NCI-H2081 treated with DMSO at 0.1 percent for 48 hours (cell line): ENCODE measurements at places on chromosomes 4 and X.

DNA sequence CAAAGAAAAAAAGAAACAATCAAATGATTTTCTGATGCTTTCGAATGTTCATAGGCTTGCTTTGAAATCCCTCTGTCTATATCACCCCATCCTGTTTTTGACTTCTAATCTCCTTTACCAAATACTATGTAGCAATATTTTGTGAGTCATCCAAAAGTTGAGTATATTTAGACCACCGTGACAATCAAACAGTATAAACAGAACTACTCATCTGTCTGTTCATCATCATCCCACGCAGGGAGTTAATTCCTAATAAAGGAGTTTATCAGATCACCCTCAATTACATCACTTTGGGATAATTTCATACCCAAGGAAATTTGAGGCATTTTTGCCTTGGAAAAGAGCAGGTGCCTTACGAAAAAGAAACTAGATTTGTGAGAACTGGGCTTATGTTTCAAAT, 212.9 kb downstream of the CBR4 start:
- no peak for DNase-seq

- no peak for DNase-seq
Observed at GRCh38 chrX:95367286-95367685, 1317.4 kb upstream of the DIAPH2 start.

- DNase-seq = peak; percentile 49
Observed at GRCh38 chr4:113394730-113395530, 345.5 kb downstream of the ANK2 start.

DNA sequence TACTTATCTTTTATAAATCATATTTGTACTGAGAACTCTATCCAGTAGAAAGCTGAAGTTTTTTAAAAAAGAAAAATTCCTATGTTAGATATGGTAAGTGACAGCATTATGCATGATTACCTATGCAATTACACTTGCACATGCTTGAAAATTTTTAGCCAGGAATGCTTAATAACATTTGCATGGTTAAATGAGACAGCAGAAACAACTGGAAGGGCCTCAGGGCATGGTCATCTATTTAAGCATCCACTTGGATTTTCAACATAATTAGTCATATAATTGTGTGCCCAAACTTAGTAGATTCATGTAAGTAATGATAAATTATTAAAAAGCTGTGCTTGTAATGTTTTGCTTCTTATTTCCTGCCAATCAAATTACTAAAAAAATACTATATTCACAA, 151.9 kb downstream of the TTC29 start:
- no peak for DNase-seq

DNA sequence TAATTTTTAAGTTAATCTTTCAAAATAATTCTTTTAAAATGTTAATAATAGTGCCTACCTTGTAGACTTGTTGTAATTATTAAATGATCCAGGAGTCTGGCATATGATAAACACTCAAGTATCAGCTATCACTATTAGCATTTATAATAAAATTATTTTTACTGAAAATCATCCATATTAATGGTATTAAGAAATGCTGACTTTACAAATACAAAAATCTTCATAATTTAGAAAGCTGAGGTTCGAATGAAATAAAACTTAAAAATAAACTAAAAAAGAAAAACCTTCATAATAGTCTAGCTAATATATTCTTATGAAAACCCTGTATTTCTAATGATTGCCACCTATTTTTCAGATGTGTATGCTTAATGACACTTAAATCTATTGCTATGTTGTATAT, 5.2 kb downstream of the MGARP start:
- no peak for DNase-seq

GRCh38 chrX:123271902-123272301, 87.8 kb downstream of the GRIA3 start:
- no peak for DNase-seq

- DNase-seq = no peak
Observed at GRCh38 chr4:15025693-15026092, 23.4 kb downstream of the CPEB2 start.

DNA sequence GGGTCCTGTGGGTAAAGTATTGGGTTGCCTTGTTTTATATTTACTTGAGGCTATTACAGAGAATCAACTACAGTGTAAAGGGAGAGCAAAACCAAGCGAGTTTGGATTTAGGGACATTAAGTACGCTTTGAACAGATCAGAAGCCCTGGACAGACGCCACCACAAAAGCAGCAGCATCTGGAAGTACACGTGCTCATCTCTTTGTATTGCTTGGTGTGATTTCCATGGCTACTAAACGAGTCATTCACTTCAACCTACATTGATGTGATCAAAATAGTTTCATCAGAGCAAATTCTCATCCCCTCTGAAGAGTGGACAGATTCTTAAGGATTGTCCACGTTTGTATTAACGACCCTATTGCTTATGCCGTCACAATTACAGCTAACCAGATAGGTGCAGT, 85.1 kb downstream of the SORBS2 start:
- DNase-seq = no peak

- no peak for DNase-seq
Observed at GRCh38 chr4:8852118-8852704, 19.4 kb downstream of the HMX1 start.

- DNase-seq = no peak
Observed at GRCh38 chrX:40685362-40685918, 38.1 kb upstream of the CXorf38 start.

- DNase-seq = no peak
Observed at GRCh38 chr4:155578219-155578618, 88.4 kb upstream of the GUCY1A1 start.

- DNase-seq = no peak
Observed at GRCh38 chrX:112896051-112896450, 55.4 kb upstream of the AMOT start.

DNA sequence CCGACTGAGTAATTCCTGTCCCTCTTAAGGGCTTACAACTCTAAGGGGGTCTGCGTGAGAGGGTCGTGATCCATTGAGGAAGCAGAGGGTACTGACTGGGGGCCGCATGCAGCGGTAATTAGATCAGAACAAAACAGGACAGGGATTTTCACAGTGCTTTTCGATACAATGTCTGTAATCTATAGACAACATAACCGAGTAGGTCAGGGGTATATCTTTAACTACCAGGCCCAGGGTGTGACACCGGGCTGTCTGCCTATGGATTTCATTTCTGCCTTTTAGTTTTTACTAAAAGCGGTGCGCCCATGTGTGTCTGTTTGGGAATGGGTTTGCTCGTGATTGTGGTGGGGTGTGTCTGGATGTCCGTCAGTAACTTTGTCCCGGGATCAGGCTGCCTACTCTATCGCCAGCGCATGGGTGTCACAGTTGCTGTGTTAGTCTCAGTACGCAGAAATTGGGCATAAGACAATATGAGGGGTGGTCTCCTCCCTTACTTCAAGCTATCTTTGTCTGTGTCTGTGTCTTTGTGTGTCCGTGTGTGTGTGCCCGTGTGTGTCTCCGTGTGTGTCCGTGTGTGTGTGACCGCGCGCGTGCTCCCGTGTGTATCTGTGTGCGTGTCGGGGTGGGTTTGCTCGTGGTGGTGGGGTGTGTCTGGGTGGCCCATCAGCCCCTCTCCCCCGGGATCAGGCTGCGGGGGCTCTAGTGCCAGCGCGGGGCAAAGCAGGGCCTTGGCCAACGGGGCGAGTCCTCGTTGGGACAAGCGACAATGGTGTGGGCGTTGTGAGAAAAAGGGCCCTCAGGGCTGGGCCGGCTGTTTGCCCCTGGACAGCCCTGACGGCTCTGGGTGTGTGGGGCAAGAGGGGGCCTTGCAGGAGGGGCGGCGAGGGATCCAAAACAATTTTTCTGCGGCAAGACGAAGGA, 10.4 kb downstream of the FRG2 start:
- no peak for DNase-seq

DNA sequence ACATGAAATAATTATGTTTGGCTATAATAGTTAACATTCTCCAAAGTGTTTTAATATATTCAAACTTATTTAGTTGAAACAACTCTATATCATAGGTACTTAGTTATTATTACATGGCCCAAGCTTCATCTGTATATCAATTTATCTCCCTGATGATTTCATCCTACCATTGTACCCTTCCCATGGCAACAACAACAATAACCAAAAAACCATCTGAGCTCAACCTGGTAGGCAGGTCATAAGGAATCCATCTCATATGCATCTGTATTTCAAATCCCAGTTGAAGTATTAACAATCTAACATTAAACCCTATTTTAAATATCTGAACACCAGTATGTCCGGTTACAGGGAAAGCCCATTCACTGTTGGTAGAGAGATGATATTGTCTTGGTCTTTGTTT, 33.1 kb upstream of the SLC7A11 start:
- DNase-seq = no peak

- no peak for DNase-seq
Observed at GRCh38 chrX:66200855-66201795, 37.1 kb downstream of the HEPH start.

GRCh38 chrX:19107035-19107434, 15.2 kb downstream of the ADGRG2 start:
- DNase-seq = no peak

GRCh38 chr4:166839615-166840251, 394.6 kb downstream of the SPOCK3 start:
- DNase-seq = no peak

- no peak for DNase-seq
Observed at GRCh38 chr4:38868059-38868960, 704 bp downstream of the FAM114A1 start.

GRCh38 chr4:31370866-31371465, 650.8 kb downstream of the PCDH7 start:
- peak; percentile 31 for DNase-seq

DNA sequence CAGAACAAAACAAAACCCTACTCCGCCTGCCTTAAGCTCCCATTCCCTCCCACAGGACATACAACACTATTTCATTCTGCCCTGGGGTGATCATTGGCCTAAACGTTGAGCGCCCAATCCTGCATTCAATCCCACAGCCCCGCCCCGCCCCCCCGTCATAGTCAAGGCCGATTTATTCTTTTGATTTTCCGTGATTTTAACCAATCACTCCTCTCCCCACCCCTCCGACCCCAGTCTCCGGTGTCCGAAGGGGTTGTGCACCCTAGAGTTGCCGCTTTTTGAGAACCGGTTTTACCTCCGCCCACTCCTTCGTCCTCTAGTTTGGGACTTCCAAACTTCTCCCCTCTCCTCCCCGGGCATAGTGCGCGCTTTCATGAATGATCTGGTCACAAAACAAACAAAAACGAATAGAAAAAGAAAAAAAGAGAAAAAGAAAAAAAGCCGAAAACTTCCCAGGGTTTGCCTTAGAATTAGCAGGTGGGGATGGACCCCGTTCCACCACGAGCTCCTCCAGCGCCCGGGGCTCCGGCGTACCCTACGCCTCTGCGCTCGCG, 446 bp upstream of the UBE2A start:
- DNase-seq = no peak

DNA sequence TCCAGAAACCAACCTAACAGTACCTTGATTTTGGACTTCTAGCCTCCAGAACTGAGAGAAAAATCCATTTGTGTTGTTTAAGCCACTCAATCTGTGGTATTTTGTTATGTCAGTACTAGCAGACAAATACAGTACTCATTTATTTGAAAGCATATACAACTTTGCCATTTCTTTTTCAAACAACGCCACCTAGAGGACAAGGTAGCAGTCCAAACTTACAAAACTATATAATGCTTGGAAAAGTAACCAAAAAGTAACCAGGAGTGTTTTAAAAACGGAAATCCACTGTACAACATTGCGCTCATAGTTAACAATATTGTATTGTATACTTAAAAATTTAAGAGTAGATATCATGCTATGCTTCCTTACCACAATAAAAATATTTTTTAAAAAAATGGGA, 37.0 kb upstream of the FGF13 start:
- DNase-seq = no peak

DNA sequence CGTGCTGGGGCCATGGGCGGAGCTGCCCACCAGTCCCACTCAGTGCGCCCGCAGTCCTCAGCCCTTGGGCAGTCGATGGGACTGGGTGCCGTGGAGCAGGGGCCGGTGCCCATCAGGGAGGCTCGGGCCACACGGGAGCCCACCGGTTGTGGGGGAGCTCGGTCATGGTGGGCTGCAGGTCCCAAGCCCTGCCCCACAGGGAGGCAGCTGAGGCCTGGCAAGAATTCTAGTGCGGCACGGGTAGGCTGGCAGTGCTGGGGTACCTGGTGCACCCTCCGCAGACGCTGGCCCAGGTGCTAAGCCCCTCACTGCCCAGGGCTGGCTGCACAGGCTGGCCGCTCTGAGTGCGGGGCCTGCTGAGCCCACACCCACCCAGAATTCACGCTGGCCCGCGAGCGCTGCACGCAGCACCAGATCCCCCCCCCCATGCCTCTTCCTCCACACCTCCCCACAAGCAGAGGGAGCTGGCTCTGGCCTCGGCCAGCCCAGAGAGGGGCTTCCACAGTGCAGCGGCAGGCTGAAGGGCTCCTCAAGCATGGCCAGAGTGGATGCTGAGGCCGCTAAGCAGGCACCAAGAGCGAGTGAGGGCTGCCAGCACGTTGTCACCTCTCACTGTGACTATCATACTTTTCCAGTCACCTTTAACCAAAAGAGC, 564.4 kb downstream of the GALNTL6 start:
- no peak for DNase-seq

DNA sequence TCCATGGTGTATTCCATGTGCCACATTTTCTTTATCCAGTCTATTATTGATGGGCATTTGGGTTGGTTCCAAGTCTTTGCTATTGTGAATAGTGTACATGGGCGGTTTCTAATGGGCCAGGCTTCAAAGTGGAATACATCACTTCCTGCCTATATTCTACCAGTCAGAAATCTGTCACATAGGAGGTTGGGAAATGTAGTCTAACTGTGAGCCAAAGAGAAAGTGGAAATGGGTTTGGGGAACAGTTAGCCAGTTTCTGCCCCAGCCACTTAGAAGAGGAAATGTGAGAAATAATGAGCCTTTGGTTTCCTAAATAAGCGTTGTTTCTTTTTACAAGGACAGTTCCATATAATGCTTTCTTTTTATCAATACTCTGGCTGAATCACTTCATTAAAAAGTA, 85.1 kb upstream of the AP1S2 start:
- no peak for DNase-seq

DNA sequence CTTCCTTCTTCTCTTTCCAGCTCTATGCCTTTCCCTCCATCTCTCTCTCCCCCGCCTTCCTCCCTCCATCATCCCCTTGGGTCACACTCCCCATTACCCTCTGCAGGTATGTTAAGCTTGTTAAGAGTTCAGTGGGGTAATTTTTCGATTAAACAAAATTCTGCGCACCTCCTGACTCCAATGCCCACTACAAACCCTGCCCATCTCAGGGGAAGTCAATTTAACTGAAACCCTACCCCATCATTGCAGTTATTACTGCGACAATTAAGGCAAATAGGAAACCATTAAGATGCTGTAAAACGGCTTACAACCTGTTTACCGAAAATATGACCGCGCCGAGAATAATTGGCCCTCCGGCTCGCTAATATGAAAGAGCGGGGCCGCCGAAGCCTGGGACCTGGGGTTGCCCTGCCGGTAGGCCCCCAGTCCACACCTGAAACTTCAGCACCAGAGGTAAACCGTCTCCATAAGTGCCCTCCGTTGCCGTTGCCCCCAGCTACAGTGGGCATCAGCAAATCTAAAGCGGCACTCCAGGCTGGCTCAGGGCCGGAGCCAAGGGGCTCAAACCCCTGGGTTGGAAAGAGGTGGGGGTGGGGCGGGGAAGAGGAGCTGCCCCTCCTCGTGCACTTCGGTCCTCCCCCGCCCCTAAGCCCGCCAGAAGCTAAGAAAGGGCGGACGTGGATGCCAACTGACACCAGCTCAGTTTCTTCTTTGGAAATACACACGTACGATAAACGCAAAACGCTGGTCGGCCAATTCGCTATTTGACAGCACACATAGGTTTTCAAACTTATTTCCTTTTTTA, 4.8 kb downstream of the ARX start:
- DNase-seq = no peak

GRCh38 chrX:123873956-123874355, 14.1 kb downstream of the XIAP start:
- DNase-seq = no peak
